ENCODE measurements at places on chromosomes 7 and 10.

GRCh38 chr7:95253986-95254385 is 70.3 kb downstream of the PON1 start:
- DNase-seq: no peak

- DNase-seq: no peak
Measured at GRCh38 chr7:38432671-38433070, 159.2 kb upstream of the TARP start.

- no peak for DNase-seq
Measured at GRCh38 chr7:112449353-112449752, 907 bp upstream of the IFRD1 start.

- DNase-seq: no peak
Measured at GRCh38 chr10:86690231-86690630, 21.9 kb downstream of the LDB3 start.

DNA sequence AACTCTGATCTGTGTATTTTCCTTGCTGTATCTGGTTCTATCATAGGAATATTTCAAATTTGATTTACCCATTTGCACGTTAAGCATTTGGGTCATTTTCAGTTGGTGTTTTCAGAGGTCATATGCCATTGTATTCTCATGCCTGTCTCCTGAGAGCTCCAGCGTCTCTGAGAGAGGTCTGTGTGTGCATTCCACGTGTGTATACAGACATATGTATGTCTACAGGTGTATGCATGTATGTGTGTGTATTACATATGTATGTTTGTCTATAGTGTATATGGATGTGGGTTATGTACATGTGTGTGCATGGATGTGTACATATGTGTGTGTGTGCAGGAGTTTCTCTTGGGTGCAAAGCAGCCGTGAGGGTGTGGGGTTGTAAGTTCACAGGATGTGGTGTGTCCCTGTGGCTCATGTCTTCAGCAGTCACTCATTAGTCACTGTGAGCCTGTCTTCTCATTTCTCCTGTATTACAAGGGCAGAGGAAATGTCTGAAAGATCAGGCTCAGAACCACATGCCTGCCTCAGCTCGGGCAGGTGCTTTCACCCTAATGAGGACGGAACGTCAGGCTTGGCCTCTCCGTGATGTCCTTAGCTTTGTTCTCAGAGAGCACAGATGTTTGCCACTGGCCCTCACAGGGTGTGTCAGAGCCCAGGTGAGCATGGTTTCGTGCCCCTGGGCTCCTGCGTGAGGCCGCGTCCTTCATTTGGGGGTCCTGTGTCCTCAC is 101.6 kb downstream of the NKX6-2 start:
- DNase-seq: no peak

Data from omental fat pad (tissue), 4 donors.